ENCODE measurements at places on chromosomes 7 and 10. TPM values are rescaled to one million over a fixed set of nuclear protein-coding genes. Genes with fewer than 3 reads are reported as not detected.

DNA sequence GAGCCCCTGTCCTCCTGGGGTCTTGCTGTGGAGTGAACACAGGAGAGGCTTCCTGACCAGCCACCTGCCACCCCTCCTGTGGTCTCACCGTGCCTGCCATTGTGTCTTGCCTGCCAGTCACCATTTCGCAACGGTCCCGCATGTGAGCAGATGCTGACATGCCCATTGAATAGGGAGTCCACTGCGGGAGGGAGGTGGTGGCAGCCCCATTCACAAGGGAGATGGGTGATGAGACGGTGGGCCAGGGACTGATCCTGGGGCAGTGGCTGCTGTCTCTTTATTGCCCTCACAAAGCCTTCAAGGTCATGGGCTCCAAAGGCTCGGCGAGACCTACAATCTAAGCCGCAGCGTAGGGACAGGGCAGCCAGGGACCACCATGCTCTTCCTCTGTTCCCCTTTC lies 76.0 kb upstream of the NPTX2 start:
- no peak for DNase-seq

GRCh38 chr10:29343607-29344038 lies 54.8 kb downstream of the LYZL1 start:
- no peak for DNase-seq

GRCh38 chr10:27998954-27999275 lies at the start of gene ODAD2:
Gene ODAD2 (minus strand): TSS chr10:27999079. CDS start chr10:27995142, 3,937 bp downstream.
- no peak for DNase-seq

Gene TMEM225B
- not detected for total RNA-seq

- no peak for DNase-seq
These were observed 219.6 kb downstream of the KCNMA1 start for GRCh38 chr10:77417806-77418640.

DNA sequence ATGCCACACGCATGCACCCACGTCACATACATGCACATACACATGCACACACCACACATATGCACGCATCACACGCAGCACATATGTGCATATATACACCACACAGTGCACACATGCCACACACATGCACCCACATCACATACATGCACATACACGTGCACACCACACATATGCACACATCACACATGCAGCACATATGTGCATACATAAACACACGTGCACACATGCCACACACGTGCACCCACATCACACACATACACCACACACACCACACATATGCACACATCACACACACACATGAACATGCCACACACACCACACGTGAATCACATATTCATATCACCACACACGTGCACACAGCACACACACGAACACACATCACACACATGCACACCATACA lies 338.8 kb downstream of the PTPRN2 start:
- DNase-seq, result no peak

DNA sequence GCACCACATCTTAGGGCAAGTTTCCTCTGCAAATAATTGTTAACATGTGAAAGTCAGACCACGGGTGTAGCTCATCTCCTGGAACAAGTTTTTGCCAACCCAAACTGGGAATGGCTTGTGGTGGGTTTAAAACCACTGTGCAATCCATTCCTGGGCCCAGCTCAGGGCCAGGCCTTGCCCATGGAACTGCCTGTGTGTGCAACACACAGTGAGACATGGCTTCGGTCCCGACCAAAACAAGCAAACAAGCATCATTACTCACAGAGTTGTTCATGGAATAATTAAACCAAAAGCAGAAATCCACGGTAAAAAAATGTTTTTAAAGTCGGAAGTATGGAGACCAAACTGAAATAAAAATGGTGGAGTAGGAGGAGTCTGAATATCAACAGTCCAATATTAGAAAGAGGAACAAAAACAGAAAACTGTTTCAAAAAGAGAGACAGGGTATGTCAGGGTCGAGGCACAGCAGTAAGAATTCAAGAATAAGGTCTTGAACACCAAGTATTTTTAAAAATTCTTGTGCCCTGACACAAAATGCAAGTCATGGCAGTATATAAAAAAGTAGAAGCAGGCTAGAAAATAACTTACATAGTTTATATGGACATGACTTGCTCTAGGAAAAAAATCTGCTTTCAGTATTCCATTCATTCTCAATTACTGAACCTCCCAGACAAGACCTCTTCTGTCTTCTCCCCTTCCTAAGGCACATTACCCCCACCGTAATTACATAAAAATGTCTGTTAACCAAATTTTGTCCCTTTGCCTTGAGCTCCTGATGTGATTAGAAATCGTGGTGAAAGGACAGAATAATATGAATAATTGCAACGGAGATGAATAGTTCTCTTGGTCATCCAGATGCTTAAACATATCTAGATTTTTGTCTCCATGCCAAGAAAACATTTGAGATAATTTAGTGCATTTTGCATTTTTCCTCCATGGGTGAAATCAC lies 88.4 kb downstream of the FAS start:
- DNase-seq, result no peak

- DNase-seq, result no peak
These were observed 304.3 kb upstream of the PITRM1 start for GRCh38 chr10:3476640-3477448.

GRCh38 chr10:30493609-30494530 lies 59.9 kb downstream of the MAP3K8 start:
- peak; percentile 80 for DNase-seq

Gene C10orf143
- total RNA-seq, result 1.4 TPM

DNA sequence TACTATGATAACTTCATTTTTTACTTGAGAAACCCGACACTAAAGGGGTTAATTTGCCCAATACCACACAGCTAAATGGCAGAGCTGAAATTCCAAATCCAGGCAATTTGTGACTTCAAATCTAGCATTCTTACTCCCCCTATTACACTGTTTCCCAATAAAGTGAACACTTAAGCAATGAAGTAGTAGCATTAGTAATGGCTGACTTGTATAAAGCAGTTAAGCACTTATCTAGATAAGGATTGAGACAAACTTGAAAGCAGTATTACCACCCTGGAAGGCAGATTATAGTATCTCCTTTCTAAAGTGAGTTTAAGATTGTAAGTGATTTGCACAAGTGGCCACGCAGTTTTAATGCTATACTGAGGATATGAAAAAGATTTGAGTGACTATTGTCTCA lies 39.3 kb downstream of the WASL start:
- DNase-seq, result no peak

DNA sequence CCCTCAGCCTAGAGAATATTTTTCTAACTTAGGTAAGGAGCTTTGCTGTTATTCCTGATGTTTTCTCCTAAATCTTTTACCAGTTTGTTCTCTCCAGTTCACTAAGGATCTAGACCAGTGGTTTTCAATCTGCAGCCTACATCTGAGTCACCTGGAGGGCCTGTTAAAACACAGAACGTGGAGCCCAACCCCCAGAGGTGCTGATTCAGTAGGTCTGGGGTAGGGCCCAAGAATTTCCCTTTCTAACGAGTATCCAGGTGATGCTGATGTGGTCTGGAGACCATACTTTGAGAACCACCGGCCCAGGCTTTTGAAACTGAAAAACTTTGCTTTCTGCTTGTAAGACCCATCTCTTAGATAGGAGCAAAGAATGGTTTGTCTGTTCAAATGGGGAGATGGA lies 51.2 kb upstream of the KMT2E start:
- DNase-seq, result no peak

DNA sequence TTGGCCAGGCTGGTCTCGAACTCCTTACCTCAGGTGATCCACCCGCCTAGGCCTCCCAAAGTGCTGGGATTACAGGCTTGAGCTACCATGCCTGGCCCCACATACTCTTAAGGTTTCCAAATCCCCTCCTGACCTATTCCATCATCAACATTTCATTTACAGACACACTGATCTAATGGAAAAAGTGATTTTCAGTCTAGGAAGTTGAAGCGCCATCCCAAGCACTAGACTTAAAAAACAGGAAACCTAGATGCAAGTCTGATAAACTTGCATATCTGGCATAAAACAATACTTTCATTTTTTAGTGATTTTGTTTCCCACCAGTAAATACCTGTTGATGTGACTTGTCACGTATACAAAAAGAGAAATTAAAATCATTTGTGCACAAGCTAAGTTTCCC lies 44.0 kb downstream of the DNMBP start:
- DNase-seq, result no peak

GRCh38 chr7:1548438-1548831 lies 7.6 kb downstream of the TMEM184A start:
- DNase-seq, result no peak

GRCh38 chr7:155469-155900 lies 36.9 kb upstream of the FAM20C start:
- DNase-seq, result no peak

- peak; percentile 38 for DNase-seq
These were observed 43.5 kb upstream of the LEP start for GRCh38 chr7:128197589-128197988.

- no peak for DNase-seq
These were observed 2.3 kb upstream of the DRGX start for GRCh38 chr10:49398000-49398861.

DNA sequence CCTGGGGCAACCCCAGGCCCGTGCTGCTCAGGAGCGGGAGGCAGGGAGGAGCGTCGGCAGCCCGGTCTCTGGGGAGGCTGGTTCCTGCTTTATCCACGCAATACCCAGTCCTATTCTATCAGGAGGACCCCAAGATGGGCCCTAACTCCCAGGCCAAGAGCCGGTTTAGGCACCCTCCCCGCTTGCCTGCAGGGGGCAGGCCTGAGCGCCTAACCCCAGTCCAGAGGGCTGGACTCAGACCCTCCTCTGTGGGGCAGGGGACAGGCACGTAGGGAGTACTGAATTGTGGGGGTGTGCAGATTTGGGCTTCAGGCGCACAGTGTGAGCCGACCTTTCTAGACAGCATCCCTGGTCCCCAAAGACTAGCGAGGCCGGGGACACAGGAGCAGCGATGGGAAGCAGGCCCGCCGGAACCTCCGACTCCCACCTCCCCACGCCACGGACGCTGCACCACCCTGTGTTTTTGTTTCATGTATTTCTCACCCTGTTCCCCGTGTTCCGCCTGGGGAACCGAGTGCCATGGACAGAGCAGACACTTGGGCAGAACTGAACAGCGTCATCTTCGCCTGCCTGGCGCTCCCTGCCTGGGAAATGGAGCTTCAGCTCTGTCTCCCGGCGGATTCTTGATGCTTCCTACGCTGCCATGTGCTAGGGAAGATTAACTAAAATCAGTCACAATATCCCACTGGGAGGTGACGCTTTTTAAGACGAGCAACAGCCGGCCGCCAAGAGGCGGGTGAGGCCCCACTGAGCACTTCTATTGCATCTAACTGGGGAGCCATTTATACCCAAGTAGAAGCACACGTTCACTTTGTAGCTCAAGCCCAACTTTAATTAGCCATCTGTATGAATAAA lies 5.3 kb downstream of the NUDT1 start:
- no peak for DNase-seq

Gene GIMAP2
- total RNA-seq, result 9.2 TPM

- DNase-seq, result no peak
These were observed 34.6 kb upstream of the BTRC start for GRCh38 chr10:101319241-101319915.

Gene CPED1
- total RNA-seq, result 79.6 TPM

- no peak for DNase-seq
These were observed 160.2 kb downstream of the SH2D4B start for GRCh38 chr10:80697926-80698325.

Gene TAS2R4
- 1.4 TPM for total RNA-seq

Gene PAPSS2
- 7.1 TPM for total RNA-seq

Gene ASB10
- not detected for total RNA-seq

- DNase-seq, result peak; percentile 76
These were observed 36.6 kb upstream of the SRGN start for GRCh38 chr10:69051303-69051702.

DNA sequence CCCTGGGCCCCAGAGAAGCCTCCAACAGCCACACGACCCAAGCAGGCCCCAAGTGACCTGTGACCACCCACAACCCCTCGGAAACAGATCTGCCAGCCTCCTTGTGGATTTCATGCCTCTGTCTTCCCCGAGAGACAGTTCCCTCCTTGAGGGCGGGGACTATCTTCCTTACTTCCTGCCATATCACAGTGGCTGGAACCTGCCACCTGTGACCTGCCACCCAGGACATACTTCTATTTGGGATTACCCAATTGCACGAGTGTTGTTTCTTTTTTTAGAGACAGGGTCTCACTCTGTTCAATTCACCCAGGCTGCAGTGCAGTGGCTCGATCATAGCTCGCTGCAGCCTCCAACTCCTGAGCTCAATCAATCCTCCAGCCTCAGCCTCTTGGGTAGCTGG lies 25.9 kb downstream of the TNRC18 start:
- no peak for DNase-seq

DNA sequence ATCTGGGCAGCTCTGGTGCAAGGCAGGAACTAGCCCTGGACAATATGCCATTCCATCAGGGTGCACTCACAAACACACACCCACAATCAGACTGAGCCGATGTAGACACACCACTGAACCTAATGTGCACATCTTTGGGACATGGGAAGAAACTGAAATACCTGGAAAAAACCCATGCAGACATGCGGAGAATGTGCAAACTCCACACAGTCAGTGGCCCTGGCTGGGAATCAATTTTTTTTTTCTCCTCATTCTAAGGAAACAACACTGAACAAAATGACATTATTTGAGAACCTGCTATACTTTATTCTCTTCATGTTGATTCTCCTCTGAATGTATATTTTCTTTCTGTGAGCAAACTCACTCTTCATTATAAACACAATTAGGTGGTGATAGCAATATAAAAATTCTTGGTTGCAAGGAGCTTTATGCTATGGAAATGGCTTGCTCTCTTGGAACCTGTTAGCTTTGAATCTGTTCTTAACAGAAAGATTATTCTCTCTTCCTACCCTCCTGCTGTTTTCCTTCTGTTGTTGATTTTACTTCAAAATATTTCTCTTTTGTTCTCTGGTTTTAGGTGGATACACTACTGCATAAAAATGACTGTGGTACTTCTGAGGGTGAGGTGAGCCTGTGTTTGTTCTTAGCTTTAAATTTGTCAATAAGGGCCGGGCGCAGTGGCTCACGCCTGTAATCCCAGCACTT lies 33.0 kb upstream of the MICU1 start:
- no peak for DNase-seq

DNA sequence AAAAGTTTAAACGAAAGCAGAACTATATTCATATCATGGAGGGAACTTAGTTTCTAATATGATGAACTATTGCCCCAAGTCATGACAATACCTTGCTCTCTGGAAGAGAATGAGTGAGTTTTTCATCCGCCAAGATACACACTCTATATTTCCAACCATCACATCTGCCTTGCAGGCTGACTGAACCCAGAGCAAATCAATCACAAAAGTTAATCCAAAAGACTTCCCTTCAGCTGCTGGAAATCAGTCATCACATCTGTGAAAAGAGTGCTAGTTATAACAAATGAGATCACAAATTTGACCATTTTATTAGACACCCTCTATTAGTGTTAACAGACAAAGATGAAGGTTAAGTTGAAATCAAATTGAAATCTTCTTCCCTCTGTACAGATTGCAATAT lies 261.7 kb upstream of the PRKCQ start:
- DNase-seq, result no peak

Gene CCDC172
- total RNA-seq, result not detected

Gene UNCX
- not detected for total RNA-seq

Gene LHFPL3
- 0.36 TPM for total RNA-seq

GRCh38 chr10:77433546-77433945 lies 204.1 kb downstream of the KCNMA1 start:
- no peak for DNase-seq
